ENCODE measurements at places on chromosomes 16 and 17. TPM values are rescaled to one million over a fixed set of nuclear protein-coding genes. Genes with fewer than 3 reads are reported as not detected.

RPUSD1 gene
- total RNA-seq = 29.4 TPM

ZNF469 gene
- total RNA-seq = 11.8 TPM

KRTAP9-2 gene
- total RNA-seq = not detected

PAQR4 gene
- 6.3 TPM for total RNA-seq

DHODH gene
- 3.7 TPM for total RNA-seq

MARVELD3 gene
- total RNA-seq = 6.6 TPM

KRTAP2-1 gene
- not detected for total RNA-seq

CANT1 gene
- total RNA-seq = 84.4 TPM

ZNF624 gene
- 5.2 TPM for total RNA-seq

CLTC gene
- 313 TPM for total RNA-seq

FBXW10 gene
- total RNA-seq = 0.11 TPM

TRPV2 gene
- total RNA-seq = 0.79 TPM

ACSM3 gene
- total RNA-seq = 1.8 TPM

PDILT gene
- total RNA-seq = not detected

CDH15 gene
- not detected for total RNA-seq

CAVIN1 gene
- total RNA-seq = 464 TPM

FGF11 gene
- 2.1 TPM for total RNA-seq

ASPA gene
- total RNA-seq = not detected

RBBP6 gene
- total RNA-seq = 44.4 TPM
